ENCODE measurements at places on chromosomes 12 and 14.
A peak's percentile ranks its signal among the peaks of the same experiment; 100 is the strongest.

- no peak for DNase-seq
Measured at GRCh38 chr14:81406863-81407262, 6.7 kb upstream of the STON2 start.

DNA sequence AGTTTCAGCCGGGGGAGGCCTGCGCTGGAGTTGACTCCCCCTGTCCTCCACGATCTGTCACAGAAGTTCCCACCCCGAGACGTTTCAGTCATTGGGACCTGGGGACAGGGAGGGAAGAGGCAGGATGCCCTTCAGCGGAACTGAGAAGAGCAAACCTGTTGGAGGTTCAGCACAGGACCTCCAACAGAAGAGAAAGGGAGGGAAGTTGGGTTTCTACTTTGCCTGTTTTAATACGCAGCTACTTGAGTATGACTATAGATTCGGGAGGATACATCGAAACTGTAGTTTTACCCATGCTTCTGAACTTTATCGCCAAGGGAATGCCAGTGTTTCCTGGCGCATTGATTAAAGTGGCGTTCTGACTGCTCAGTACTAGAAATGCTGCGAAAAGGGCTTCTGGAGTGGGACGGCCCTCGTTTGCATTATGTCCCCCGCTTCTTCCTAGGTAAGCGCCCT, 2.3 kb upstream of the DUSP6 start:
- DNase-seq, result no peak

DNA sequence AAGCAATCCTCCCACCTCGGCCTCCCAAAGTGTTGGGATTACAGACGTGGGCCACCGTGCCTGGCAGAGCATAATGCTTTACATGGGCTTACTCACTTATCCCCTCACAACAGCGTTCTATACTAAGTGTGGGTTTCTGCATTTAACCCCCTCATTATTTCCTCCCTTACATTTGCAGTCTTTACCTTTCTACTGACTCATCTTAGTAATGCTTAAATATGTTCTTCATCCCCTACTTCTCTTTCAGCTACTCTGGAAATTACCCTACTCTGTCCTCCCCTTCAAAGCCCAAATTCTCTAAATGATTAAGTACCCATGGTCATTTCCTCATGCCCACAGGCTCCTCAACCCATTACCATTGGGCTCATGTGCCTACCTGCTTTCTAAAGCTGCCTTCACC, 40.7 kb downstream of the NKX2-1 start:
- DNase-seq, result no peak

GRCh38 chr14:53748691-53749090, 207.9 kb downstream of the BMP4 start:
- no peak for DNase-seq

- DNase-seq, result peak; percentile 46
Measured at GRCh38 chr14:104676694-104677511, 12.5 kb upstream of the INF2 start.

GRCh38 chr12:95998611-95999286, 2.6 kb upstream of the HAL start:
- DNase-seq, result peak; percentile 7

- DNase-seq, result no peak
Measured at GRCh38 chr12:94121886-94122285, 26.5 kb upstream of the PLXNC1 start.

DNA sequence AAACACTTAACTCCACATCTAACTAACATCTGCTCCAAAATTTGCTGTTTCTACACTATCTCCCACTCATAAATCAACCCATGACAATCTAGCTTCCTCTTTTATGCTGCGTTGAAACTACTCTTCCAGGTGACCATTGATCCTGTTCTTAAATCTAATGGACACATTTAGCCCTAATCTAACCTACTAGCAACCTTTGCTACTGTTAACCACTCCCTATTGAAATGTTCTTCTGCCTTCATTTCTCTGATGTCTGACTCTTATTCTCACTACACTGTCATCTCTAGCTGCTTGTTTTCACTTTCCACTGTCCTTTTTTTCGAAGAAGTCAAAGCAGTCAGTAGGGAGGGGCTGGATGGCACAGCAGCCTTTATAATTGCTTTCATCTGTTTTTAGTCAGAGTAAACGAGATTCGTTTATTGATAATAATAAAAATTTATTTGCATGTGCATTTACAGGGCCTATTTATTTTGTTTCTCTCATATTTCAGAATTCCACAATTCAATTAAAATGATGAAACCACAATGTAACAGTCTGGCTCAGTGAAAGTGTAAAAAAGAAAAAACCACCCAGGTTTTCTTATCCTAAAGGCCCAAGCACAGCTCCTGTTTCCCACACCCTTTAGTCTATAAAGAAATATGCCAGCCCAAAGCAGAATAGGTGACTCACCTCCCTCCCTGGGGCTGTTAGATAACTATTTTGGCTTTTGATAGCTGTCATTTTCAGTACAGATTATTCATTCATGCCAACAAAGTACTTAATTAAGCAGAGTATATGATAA, 44.9 kb downstream of the ATP2B1 start:
- no peak for DNase-seq

DNA sequence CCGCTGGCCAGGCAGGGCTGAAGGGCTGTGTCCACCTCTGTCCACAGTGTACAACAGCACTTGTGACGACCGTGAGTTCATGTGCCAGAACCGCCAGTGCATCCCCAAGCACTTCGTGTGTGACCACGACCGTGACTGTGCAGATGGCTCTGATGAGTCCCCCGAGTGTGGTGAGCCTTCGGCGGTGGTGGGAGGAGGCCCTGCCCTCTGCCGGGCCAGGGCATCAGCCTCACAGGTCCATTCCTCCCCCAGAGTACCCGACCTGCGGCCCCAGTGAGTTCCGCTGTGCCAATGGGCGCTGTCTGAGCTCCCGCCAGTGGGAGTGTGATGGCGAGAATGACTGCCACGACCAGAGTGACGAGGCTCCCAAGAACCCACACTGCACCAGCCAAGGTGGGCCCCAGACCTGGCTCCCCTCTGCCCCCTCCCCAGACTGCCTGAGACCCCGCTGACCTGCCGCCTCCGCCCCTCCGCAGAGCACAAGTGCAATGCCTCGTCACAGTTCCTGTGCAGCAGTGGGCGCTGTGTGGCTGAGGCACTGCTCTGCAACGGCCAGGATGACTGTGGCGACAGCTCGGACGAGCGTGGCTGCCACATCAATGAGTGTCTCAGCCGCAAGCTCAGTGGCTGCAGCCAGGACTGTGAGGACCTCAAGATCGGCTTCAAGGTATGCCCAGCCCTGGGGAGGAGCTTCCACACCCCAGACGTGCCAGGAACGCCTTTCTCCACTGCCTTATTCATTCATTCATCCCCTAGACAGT, 20.8 kb upstream of the NXPH4 start:
- no peak for DNase-seq

- DNase-seq, result no peak
Measured at GRCh38 chr14:103576371-103577024, 13.7 kb downstream of the COA8 start.

DNA sequence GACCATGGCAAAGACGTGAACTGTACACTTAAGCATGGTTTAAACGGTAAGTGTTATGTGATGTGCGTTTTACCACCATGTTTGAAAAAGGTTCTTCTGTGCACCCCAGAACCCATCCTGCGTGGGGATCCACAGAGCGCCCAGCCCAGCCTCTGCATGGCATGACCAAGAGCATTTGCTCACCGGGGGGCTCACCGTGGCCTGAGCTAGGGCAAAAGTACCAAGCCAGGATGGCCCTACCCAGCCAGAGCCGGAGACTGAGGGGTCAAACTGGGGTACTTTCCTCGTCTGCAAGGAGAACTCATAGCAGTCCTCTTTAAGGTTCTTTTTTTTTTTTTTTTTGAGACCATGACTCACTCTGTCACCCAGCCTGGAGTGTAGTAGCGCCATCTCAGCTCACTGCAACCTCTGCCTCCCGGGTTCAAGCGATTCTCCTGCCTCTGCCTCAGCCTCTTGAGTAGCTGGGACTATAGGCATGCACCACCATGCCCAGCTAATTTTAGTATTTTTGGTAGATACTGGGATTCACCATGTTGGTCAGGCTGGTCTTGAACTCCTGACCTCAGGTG, 16.4 kb upstream of the ANKRD9 start:
- no peak for DNase-seq

GRCh38 chr14:77804592-77804991, 4.7 kb downstream of the ADCK1 start:
- peak; percentile 4 for DNase-seq

GRCh38 chr12:95102916-95103671, 29.7 kb upstream of the NR2C1 start:
- DNase-seq, result no peak

DNA sequence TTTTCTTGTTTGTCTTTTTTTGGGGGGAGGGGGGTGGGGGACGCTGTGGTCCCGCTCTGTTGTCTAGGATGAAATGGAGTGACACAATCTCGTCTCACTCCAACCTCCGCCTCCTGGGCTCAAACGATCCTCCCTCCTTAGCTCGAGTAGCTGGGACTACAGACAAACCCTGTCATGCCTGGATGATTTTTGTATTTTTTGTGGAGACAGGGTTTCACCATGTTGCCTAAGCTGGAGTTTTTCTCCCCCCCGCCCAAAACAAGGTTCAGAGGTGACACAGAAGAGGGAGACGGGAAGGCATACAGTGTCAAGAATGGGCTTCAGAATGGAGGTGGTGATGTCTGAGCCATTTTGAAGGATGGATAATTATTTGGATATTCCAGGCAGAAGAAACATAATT, 116.9 kb upstream of the ATF1 start:
- no peak for DNase-seq

DNA sequence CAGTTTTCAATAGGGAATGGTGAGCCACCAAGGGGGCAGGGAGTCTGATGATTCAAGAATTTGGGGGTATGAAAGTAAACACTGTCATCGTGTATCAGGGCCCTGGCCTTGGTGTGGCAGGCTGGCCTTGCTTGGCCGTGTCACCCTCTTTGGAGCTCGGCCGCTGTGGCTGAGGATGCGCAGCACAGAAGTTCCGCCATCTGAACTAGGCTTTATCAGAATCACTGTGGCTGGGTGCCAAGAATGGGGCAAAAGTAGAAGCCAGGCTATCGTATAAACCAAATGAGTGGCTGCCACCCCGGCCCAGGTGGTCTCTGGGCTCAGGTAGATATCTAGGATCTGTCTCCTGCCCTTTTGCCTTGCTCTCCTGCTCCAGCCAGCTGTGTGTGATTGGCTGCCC, 137.4 kb downstream of the PAPOLA start:
- DNase-seq, result no peak

GRCh38 chr14:70139384-70139783, 49.4 kb downstream of the SLC8A3 start:
- no peak for DNase-seq

- DNase-seq, result no peak
Measured at GRCh38 chr14:75461755-75462349, 34.0 kb downstream of the JDP2 start.

DNA sequence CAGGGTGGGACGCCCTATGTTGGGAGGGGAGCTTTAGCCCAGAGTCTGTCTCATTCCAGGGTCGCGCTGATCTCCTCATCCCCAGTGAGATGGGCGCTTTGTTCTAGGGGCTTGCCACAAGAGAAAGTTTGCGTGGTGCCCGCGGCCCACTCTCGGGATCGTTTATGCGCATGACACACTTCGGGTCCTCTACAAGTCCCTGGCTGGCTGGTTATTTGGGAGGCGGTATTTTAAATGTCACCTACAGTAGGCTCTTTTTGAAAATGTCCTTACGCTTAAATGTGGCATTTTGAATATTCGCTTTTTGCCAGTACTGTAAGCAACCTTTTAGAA, 541 bp downstream of the GOLT1B start:
- peak; percentile 4 for DNase-seq

DNA sequence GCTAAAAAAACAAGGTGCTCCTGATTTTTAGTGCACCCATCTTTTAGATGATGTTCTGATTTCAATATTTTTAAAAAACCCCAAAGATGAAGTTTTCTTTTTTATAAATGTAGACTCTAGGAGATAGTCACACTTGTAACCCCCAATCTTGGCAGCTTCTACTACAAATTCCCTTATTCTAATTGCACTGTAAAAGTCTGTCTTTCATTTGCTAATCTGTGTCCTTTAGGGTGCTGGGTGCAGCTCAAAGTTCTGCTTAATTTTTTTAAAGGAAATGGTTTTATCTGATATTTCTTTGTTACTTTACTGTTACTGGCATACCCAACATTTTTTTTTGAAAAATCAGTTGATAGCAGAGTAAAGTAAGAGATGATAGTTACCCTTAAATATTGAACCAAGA, 172.0 kb downstream of the TRHDE start:
- no peak for DNase-seq

DNA sequence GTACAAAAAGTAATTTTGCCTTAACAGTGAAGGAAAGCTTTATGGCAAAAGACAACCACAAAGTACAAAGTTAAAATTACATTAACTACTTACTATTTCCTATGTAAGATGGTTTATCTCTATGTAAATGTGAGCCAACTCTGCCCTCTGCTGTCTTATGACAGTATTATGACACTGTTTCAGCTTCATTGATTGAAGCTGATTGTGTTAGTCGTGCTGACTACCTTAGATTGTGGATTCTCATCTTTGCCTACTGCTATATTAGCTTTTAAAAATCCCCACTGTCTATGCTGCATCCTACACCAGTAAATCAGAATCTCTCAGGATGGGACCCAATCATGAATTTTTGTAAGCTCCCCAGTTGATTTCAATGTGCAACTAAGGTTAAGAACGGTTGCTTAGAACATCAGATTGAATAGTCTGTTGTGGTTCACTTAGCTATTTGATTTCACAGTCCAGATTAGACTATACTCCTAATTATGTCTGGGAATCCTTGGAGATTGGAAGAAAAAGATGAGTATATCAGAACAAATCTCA, 12.2 kb upstream of the SPTB start:
- DNase-seq, result no peak

GRCh38 chr12:107564946-107565345, 120.7 kb upstream of the PWP1 start:
- DNase-seq, result no peak

DNA sequence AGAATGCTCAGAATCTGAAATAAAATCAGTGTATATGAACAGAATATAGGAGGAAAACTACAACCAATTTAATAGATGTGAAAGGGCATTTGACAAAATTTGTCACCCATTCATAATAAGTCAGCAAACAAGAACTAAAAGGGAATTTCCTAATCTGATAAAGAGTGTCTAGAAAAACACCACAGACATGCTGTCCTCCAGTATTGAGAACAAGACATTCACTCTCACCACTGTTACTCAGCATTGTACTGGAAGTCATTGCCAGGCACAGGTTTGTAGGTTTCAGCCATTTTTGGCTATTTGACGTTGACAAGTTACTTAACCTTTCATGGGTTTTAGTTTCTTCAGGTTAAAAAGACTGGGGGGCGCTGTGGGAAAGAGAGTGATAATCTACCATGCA, 13.2 kb downstream of the EIF2S1 start:
- no peak for DNase-seq
